ENCODE measurements at places on chromosomes 6 and 20.

GRCh38 chr6:38512211-38512610, 127.5 kb downstream of the BTBD9 start:
- no peak for DNase-seq

- DNase-seq, result no peak
Measured at GRCh38 chr20:11143481-11143880, 469.7 kb upstream of the JAG1 start.

- DNase-seq, result no peak
Measured at GRCh38 chr20:40283689-40284088, 405.3 kb downstream of the MAFB start.

- no peak for DNase-seq
Measured at GRCh38 chr6:25794784-25795183, 37.1 kb downstream of the SLC17A1 start.

DNA sequence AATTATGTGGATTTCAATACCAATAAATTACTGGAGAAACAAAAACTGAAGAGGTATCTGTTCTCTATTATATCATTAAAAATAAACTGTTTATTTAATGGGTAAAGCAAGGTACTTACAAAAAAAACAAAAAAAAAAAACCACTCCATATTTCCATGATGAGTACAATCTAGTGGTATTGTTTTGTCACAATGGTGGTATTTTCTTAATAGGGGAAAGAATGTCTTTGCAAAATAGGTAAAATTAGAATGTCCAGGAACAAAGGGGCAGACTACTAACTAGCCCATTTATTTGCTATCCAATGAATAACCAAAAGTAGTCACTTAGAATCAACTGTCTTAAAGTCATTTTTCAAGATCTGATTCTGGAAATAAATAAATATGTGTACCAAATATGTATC, 92.0 kb downstream of the ARHGAP18 start:
- no peak for DNase-seq

DNA sequence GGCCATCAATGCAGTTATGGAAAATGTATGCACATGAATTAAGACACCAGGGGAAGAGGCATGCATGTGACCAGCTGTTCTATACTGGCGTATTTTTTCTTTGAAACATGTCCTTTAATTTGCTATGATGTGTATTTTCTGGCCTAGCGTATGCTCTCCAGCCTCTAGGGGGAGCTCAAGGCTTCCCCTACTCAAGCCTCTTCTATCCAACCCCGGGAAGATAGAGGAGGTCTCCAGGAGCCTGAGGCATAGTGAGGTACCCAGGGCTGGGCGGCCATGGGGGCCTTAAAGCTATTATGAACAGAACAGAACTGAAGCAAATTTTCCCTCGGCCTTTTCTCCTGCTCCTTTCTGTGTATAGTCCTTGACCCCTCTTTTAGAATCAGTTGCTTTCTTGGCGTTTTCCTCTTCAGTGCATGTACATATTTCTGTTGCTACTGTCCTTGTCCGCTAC, 528.9 kb downstream of the MAFB start:
- no peak for DNase-seq

- no peak for DNase-seq
Measured at GRCh38 chr6:30100585-30101443, 12.1 kb downstream of the TRIM31 start.

- no peak for DNase-seq
Measured at GRCh38 chr6:159838020-159838744, 38.1 kb downstream of the PNLDC1 start.

- DNase-seq, result no peak
Measured at GRCh38 chr6:158778005-158778527, 41.1 kb downstream of the EZR start.

DNA sequence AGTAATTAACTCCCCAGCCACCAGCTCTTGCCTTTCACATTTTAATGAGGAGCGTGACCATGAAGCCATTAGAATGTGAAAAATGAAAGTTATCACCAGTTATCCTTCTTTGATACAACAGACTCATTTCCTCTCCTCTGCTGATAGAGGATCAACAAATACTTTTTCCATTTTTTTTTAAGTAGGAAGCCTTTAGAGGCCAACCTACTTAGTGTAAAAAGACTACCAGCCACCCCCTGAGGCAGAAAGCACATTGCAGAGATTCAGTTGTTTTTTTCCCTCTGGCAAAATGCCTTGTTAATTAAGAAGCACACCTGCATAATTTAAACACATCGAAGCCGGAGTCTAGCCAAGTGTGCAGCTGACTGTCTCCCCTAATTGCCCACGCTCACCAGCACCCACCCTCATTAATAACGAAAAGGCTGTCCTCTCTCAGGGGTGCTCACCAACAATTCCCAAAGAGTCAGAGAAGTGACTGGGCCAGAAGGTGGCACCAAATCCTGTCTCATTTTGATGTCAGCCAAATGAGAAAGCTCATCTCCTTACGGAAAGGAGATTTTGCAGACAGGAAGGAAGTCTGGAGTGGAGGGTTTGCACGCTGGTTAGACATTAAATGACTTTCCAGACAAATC, 60.9 kb upstream of the MC3R start:
- no peak for DNase-seq

DNA sequence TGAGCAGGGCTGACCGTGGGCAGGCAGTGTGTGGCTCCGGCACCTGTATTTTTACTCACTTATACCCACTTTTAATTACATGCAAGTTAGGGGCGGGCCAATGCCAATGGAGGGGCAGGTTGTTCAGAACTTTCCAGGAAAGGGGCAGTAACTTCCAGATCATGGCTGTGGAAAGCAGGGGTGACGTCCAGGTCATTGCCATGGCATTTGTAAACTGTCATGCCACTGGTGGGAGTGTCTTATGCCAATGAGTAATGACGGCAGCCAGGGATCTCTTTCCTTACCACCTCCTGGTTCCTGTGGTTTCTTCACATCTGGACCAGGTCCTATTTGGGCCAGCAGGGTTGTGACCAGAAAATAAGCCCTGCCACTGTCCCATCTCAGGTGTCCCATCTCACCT, 258.7 kb downstream of the THBS2 start:
- no peak for DNase-seq

- no peak for DNase-seq
Measured at GRCh38 chr6:103784117-103784516, 1075.6 kb downstream of the HACE1 start.

- peak; percentile 98 for DNase-seq
Measured at GRCh38 chr6:6686748-6687601, 98.5 kb downstream of the LY86 start.

DNA sequence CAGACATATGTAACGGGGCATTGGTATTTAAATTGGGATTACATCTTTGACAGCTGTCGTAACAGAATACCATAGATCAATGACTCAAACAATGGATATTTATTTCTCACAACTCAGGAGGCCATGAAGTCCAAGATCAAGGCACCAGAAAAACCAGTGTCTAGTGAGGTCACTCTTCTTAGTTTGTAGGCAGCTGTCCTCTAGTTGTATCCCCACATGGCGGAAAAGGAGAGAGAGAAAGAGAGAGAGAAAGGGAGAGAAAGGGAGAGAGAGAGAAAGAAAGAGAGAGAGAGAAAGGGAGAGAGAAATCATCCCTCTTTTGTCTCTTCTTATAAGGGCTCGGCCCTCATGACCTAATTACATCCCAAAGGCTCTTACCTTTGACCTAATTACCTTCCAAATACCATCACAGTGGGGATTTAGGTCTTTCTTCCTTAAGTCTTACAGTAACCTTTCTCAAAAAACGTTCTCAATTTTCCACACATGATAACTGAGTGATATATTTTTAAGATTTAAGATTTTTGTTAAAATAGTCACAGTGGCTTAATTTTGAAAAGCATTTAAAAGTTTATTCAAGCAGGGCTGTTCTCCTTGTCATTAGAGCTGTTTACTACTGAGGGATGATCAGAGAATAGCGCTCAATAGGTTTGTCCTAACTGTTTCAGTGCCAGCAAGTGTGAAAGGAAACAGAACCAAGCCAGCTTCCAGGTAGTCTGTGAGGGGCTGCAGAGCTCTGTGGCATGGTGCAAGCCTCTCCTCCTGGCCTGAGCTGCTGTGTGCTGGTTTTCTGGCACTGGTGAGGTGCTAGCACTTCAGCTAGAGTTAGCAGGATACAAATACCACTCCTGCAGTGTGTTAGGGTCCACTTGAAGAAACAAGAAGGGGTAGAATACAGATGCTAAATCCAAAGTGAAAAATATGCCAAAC, 79.0 kb downstream of the IMPG1 start:
- no peak for DNase-seq

DNA sequence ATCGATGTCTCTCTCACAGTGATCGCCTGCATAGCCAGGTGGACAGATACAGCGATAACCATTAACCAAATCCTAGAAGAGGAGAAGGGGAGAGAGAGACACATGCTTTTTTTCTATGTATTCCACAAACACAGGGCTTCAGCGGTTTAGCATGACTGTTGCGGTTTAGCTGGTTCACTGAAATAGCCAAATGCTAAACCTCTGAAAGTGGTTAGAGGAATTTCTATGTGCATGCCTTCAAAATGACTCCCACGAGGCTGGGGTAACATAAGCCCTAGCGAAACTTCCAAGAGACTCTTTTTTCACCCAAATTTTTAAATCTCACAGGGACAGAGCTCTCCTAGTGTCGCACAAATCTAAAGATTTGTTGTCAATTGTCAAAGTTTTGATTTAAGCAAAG, 25.1 kb downstream of the JAG1 start:
- DNase-seq, result no peak

Measured in NCI-H2081 treated with DMSO at 0.1 percent for 48 hours (cell line).